ENCODE measurements at places on chromosomes 1 and 21. TPM values are rescaled to one million over a fixed set of nuclear protein-coding genes. Genes with fewer than 3 reads are reported as not detected.

- DNase-seq: no peak
Observed at GRCh38 chr21:43604505-43605204, 54.6 kb downstream of the HSF2BP start.

IGFN1 gene
- 0.38 TPM for total RNA-seq

DNA sequence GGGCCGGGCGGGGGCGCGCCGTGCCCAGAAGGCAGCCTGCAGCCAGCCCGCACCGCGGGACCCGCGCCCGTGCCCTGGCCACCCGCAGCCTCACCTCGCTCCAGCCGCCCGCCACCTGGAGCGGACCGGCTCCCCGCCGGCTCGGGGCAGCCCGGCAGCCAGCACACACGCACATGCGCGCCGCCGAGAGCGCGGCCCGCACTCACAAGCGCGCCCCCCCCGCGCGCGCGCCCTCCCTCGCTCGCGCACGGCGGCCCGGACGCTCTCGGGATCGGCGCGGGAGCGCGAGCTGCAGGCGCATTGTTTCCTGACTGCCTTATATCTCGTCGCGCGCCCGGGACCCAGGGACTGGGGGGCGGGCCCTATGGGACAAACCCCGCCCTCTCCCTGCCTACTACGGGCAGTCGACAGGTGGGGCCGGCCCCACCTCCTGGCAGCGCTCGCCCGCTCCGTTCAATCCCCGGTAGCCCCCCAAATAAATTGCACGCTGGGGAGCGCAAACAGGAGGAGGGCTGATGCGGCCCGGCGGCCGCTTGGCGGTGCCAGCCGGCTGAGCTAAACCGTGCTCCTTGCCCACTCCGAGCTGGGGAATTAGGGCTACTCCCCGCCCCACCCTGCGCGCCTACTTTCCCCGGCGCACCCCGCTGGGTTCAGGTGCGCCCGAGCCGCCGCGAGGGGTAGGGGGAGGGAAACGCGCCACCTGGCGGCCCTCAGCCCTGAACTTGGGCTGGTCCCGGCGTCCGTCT, at the start of gene MYCL:
Gene MYCL (minus strand): TSS at position 204 of the 746 bp plus-strand sequence. CDS start 483 bp downstream, outside the sequence.
- DNase-seq: peak; percentile 93

LAMC1 gene
- total RNA-seq: 72.9 TPM

DNA sequence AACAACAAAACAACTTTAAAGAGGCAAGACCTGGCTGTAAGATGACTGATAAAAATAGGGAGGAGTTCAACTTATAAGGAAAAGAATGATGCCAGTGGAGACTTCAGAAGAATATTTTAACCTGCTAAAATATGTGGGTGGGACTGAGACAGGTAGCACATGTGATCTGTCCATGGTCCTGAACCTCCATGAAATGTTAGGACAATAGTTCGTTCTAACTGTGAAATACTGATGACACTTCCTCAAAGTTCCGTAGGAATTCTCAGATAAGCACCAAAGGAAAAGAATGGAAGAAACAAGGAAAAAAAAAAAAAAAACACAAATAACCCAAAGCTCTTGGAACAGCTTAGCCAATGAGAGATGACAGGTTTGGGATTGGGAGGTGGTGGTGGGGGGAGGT, 44.7 kb downstream of the CDC42BPA start:
- no peak for DNase-seq

PROK1 gene
- not detected for total RNA-seq

SPATA45 gene
- not detected for total RNA-seq

DNA sequence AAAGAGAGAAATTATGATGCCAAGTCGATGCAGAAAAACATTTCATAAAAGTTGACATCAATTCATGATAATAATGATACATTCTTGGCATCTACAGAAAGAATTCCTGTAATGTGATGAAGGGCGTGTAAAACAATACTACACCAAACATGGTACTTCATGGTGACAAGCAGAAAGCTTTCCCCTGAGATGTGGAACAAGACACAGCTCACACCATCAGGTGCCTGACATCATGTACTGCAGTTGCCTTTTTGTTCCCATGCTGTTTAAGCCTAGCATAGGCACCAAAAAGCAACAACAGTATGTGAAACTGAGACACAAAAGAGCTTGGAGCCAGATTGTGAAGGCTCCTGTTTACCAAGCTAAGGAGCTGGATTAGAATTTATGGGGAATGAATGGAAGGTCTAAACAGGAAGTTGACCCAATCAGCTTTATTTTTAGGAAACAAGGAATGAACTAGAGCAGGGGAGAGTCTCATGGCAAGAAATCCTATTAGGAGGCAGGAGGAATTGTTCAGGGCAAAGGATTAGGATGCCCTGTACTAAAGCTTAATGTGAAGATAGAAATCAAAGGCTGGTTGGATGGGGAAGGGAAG, 67.2 kb downstream of the SYDE2 start:
- DNase-seq: no peak

CD2 gene
- total RNA-seq: not detected

GRCh38 chr1:151502859-151503780, 8.1 kb upstream of the CGN start:
- DNase-seq: no peak
